Mammary epithelial cell (primary cell): ENCODE measurements at places on chromosomes 2 and 18. TPM values are rescaled to one million over a fixed set of nuclear protein-coding genes. Genes with fewer than 3 reads are reported as not detected.

DNA sequence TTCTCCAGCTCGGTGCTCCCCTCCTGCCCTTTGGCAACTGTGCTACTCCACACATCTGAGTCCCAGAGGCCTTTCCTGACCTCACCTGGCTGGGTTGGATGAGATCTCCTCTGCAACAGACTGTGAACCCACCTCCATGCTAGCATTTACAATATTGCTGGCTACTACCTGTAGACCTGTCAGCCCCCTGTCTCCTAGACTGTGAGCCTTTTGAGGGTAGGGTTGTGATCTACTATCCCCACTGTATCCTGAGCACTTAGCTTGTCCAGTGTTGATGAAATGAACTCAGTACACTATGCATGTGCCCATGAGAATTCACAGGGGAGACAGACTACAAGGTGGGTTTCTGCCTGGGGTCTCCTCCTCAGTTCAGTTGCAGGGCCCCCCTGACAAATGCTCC lies 70.1 kb downstream of the C1QL2 start:
- no peak for DNase-seq

REG1B gene
- total RNA-seq: not detected in 2 replicates

EGR4 gene
- not detected for total RNA-seq

DNA sequence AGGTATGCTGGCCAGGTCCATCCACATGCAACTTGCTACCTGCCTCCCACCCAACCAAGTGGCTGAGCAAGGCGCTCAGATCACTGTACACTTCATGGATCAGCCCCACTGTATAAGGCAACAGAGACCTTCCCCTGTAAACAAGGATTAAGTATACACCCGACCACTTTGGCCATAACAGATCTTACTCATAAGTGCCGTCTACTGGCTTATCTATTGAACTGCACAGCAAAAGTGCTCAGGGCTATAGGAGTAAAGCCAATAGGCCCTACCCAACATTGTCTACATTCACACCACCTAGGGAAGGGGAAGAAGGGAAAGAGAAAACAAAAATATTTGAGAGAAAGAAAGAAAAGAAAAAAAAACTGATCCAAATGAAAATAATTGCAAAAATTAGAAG lies 663.9 kb upstream of the LRRTM1 start:
- DNase-seq: no peak

DNA sequence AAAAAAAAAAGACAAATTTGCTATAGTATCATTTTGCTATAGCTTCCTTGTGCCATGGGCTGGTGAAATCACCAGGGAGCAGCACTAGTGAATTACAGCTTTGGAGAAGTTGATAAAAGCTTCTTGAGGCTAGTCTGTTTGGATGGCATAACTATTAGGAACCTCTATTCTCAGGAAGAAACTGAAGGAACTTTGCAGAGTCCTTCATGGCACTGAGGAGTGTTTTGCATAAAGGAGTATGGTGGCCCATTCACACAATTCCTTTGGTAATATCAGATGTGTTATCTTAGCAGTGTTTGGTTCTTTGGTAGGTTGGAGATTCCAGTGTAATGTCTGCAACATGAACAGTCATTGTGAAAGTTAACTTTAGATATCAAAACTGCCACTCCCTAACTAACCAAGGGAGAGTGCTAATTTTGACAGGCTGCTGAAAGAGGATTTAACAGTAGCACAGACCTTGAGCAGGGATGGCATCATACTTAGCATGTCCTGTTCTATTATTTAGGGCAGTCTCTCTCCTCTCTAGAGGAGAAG lies 76.6 kb upstream of the ZFP36L2 start:
- no peak for DNase-seq
